ENCODE measurements at places on chromosomes 5 and 9.

DNA sequence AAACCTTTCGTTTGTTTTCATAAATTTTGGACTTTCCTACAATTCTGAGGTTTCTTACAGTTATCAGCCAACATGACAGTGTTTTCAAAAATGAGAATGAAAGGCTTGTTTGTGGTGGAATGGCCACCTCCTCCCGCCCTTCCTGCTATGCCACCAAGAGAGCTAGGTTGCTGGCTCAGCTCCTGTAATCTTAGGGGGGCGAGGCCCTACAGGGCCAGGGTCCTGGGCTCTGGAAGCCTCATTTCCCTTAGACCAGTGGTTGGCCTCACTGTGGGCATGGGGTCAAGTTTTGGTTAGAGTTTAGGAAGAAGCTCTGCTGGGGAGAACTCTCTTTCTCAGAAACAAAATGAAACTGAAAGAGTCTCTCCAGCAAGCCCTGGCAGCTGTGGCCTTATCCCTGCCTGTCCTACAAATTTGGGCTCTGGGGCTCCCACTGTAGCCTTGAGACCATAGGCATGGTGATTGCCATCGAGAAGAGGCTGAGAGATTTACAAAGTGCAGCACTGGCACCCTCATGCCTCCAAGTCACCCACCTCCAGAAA, 66.2 kb downstream of the IRX1 start:
- no peak for DNase-seq

- DNase-seq = no peak
These were observed 198.1 kb downstream of the TSSK1B start for GRCh38 chr5:113236536-113237288.

GRCh38 chr5:14953075-14953607, 81.6 kb upstream of the ANKH start:
- DNase-seq = no peak

DNA sequence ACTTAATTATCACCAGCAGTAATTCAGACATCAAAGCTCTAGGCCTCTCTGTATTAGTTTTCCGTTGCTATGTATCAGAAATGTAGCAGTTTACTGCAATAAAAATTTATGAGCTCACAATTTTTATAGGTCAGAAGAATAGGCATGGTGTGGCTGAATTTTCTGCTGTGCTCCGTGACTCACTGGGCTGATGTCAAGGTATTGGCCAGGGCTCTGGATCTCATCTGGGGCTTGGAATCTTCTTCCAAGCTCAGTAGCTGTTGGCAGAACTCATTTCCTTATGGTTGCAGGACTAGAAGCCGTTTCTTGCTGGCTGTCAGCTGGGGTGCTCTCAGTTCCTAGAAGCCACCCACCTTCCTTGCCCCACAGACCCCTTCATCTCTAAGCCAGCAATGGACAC, 66.3 kb downstream of the PSAT1 start:
- DNase-seq = peak; percentile 82

GRCh38 chr5:149371296-149371962, 7.7 kb downstream of the IL17B start:
- peak; percentile 85 for DNase-seq

- DNase-seq = no peak
These were observed 17.1 kb upstream of the APC start for GRCh38 chr5:112720576-112720975.

DNA sequence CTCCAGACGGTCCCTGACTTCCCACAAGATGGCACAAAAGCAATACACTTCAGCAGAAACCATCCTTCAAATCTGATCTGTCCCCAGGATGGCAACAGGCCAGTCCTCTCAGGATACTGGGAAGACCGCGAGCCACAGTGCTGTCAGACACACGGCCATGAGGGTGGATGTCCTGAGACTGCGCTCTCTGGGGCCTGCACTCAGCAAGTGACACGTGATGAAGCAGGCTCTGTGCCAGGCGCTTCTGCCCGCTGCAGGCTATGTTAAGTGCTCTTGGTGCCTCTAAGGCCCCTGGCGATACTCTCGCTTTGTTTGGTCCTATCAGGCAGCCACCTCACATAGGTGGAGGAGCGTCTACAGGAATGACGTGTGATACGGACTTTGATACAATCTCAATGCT, 7.1 kb downstream of the BRD9 start:
- no peak for DNase-seq

DNA sequence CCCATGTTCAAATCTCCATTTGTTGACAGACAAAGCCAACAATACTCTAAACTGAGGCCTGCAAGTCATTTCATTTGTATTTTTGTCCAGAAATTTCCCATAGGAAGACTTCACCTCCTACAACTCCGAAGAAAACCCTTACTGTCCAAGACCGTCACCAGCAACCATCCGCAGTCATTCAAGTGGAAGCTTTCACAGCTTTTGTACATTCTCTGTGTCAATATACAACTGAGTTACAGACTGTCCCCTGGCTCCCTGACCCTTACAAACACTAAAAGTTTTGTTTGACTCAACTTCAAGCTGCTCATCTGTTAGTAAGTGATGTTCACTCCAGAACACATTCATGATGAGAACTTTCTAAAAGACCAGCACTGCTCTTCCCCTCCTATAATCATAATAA, 210.1 kb downstream of the DEPDC1B start:
- DNase-seq = no peak

DNA sequence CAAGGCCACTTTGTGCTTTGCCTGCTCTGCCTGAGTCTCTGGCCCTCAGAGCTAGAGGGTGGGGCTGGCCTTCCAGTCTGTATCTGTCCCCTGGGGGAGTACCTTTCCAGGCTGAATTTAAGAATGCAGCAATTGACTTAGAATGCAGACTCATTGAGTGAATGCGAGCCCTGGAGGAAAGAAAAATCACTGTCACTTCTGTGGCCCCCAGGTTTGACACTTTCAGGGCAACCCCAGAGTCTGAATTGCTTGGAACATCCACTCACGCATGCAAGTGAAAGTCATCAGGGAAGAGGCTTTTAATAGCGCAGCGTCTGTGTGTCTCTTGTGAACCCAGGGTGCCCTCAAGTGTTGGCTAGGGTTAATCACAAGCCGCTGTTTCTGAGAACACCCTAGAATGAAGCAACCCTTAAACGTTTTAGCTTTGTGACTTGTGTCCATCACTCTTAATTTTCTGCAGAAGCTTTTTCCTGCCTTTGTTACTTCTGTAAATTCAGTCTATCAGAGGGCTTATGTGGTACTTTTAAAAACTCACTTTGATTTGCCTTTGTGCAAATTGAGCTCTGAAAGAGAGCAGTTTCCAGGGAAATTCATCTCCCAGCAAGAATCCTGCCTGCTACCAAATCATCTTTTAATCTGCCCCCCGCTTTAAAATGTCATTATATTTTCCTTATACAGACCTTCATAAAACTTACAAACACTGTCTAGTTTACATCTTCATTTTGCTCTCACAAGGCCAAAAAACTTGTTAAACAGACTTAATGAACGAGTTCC, 146.8 kb upstream of the IQGAP2 start:
- DNase-seq = peak; percentile 69

GRCh38 chr5:87034557-87034956, 233.1 kb upstream of the RASA1 start:
- no peak for DNase-seq

DNA sequence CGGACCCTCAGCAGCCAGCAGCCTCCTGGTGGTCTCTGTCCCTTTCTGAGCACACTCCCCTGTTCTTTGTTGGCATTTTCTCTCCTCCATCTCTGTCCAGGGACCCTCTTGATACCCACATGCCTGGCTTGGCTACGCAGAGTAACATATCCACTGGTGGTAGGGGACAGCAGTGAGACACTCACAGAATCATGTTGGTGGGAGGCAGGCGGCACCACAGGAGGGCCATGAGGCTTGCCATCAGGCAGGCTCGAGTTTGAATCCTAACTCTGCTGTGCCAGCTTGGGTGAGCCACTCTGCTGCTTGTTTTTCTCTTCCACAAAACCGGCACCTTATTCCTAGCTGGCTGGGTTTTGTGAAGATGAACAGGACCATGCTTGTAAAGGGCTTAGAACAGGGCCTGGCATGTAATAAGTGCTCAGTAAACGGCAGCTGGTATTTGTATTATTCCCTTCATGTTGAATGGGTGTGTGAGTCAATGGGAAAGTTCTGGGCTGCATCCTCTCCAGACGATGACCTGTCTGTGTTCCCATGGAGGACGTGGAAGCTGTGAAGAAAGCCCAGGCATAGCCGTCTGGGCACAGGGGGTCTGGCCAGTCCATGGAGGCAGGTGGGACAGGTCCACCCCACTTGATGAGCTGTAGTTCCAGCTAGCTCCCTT, 2.3 kb downstream of the COL27A1 start:
- DNase-seq = no peak

DNA sequence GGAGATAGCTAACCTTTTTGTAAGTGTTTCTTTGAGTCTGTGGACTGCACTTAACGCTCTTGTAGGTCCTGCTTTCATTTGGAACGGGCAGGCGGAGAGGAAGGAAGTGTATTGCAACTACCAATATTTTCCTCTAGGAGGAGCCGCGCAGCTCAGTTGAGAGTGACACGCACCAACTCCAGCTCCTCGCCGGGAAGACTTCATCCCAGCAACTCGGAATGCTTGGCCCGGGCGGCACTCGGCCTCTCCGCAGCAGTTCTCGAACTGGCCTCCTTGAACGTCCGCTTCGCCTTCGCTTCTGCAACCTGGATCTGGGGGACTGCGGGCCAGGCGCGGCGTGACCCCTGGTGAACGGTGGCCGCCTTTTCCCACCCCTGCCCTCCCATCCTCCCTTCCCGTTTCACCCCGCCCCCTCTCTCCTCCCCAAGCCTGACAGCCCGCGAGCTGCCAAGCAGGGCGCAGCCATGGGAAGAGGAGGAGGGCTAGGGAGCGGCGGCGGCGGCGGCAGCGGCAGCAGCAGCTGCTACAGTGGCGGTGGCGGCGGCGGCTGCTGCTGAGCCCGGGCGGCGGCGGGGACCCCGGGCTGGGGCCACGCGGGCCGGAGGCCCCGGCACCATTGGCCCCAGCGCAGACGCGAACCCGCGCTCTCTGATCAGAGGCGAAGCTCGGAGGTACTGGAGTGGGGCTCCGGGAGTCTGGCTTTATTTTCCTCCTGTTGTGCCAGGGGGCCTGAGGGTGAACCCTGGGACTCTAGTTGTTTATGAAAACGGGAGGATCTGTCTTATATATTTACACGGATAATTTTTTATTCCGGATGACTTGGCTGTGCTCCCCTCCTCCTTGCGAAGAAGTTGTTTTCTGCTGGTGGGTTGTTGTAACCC, at the start of gene GHR:
Gene GHR, plus strand, starts transcription at position 155 of the 881 bp plus-strand sequence. CDS start 142,436 bp downstream, outside the sequence.
- peak; percentile 91 for DNase-seq

- no peak for DNase-seq
These were observed 470.7 kb upstream of the GRIN3A start for GRCh38 chr9:102209176-102209575.

DNA sequence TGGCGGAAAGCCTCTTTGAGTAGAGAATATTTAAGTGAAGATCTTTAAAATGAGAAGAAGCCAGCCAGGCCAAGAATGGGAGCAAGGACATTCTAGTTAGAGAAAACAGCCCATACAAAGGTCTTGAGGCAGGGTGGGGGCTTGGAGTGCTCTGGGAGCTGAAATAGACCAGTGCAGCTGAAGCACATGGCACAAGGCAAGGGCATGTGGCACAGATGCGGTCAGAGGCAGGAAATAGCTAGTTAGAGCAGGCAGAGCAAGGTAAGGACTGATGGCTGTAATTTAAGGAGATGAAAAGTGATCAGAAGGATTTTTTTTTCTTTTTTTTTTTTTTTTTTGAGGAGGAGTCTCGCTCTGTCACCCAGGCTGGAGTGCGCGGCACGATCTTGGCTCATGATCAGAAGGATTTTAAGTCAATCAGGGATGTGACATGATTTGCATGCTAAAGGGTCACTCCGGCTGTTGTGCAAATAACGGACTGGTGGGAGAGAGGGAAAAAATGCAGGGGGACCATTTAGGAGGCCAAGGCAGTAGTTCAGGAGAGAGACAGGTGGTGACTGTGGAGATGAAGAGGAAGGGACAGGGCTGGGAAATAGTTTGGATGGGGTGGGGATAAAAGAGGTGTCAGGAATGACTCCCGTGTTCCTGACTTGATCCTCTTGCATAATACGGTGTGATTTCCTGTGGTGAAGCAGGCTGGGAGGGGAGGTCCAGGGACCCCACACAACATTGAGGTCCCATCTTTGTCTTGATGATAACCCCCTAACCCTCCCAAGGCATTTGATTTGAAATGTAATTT, 207.6 kb downstream of the HSPA4 start:
- DNase-seq = no peak

- no peak for DNase-seq
These were observed 65.1 kb upstream of the RETREG1 start for GRCh38 chr5:16681876-16682275.

GRCh38 chr5:142644127-142644526, 41.8 kb downstream of the FGF1 start:
- DNase-seq = peak; percentile 33

- DNase-seq = no peak
These were observed 449.8 kb downstream of the ISL1 start for GRCh38 chr5:51832934-51833470.

- DNase-seq = no peak
These were observed 233.4 kb upstream of the RGMB start for GRCh38 chr5:98540056-98540455.

DNA sequence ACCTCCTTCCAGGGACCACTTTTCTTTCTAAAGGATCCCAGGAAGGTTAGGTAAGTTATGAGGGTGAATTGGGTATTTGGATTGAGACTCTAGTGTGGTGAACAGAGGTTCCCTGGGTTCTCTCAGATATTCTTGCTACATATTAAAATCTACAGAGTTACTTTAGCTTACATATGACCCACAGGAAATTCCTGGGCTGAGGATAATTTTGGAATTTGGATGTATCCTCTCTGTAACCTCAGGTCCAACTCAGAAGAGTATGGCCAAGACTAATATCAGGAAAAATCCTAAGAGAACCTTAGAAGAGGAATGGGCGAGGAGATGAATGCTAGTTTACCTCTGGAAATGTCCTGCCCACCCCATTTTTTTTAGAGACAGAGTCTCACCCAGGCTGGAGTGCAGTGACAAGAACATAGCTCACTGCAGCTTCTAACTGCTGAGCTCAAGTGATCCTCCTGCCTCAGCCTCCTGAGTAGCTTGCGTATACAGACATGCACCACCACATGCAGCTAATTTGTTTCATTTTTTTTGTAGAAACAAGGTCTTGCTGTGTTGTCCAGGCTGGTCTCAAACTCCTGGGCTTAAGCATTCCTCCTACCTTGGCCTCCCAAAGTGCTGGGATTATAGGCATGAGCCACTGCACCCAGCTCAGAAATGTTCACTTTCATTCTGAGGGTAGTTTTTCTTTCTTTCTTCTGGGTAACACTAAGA, 196.4 kb downstream of the ARHGEF28 start:
- peak; percentile 5 for DNase-seq

DNA sequence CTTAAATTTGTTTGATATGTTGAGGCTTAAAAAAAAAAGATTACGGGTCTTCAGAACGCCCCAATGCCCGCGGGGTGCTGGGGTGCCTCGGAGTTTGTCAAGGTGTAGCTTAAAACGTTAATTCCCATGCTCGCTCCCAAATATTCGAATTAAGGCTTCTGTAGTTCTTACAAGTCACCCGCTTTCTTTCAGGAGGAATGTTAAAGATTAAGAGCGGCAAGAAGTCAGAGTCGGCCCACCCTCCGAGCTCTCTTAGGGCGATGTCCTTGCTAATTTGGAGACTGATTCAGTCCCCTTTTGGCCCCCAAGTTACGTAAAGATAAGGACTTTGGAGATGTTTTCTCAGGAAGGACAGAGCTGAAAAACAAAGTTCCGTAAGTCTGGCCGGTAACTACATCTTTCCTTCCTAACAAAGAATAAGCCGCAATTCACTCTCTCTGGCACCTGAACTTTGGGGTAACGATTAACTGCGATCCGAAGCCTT, 746 bp upstream of the NPM1 start:
- peak; percentile 24 for DNase-seq

- DNase-seq = peak; percentile 68
These were observed 19.9 kb downstream of the MACROH2A1 start for GRCh38 chr5:135379046-135379654.

Data from GM03348 (cell line).